ENCODE measurements at places on chromosomes 6 and 20. TPM values are rescaled to one million over a fixed set of nuclear protein-coding genes. Genes with fewer than 3 reads are reported as not detected.

Gene CCDC170
- 0.13 TPM for polyA plus RNA-seq

Gene CTCFL
- not detected for polyA plus RNA-seq

Gene NXT1
- 6.6 TPM for polyA plus RNA-seq

Gene SLC22A2
- not detected for polyA plus RNA-seq

Gene PLTP
- 39.2 TPM for polyA plus RNA-seq

Gene ZBTB46
- polyA plus RNA-seq: 10.3 TPM
